ENCODE measurements at places on chromosomes 3 and 15.

- DNase-seq, result no peak
These were observed 43.1 kb upstream of the ALDH1A3 start for GRCh38 chr15:100836501-100836900.

DNA sequence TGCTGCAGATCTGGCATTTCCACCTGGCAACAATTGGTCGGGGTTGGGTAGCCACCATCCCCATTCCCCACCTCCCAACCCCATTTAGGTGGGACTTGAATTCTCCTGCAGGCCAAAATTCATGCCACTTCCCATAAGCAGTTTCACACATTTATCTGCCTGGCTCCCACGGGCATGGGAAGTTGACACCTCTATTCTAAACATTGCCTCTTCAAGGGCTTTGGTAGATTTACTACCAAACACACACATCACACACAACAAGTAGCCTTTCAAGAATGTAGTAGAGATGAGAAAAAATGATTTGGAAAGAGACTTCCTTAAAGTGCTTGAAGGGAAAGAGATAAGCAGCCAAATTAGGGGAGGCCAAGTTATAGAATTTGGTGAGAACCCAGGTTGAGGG, 30.9 kb downstream of the ZBTB38 start:
- no peak for DNase-seq

GRCh38 chr3:189927975-189928895, 192.5 kb downstream of the P3H2 start:
- DNase-seq, result no peak

DNA sequence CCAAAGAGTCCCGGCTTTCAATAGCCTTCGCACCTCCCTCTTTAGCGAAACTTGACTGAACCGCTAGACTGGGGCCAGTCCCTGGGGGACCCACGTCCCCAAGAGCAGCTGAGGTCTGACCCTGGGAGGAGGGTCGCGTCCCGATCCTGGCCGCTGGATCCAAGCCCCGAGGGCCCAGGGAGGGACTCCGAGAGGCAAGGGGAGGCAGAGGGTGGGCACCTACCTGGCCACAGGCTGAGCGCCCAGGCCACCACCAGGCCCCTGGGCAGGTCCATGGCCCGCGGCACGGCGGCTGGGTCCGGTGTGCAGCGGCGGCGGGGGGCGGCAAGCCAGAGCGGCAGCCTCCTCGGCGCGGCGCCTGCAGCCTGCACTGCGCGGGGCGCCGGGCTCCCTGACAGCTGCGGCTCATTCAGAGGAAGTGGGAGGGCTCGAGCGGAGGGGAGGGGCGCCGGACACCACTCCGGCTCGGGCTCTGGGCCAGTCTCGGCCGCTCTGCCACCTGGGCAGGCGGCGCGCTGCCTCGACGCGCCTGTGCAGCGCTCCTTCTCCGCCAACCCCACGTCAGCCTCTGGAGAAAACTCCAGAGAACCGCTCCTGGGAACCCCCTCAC, at the start of gene ITGA11:
TSS of gene ITGA11 (minus strand) at position 372 of the 610 bp plus-strand sequence. CDS start at position 275, 97 bp downstream.
- DNase-seq, result no peak

- DNase-seq, result no peak
These were observed 42.7 kb downstream of the PPP2R3A start for GRCh38 chr3:136008221-136008620.

- DNase-seq, result no peak
These were observed 133.6 kb downstream of the PLD1 start for GRCh38 chr3:171676601-171677175.

DNA sequence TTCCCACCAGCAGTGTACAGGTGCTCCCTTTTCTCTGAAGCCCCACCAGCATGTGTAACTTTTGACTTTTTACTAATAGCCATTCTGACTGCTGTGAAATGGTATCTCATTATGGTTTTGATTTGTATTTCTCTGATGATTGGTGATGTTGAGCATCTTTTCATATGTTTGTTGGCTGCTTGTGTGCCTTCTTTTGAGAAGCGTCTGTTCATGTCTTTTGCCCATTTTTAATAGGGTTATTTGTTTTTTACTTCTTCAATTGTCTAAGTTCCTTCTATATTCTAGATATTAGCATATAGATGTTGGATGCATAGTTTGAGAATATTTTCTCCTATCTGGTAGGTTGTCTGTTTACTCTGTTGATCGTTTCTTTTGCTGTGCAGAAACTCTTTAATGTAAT, 14.6 kb downstream of the ACTC1 start:
- no peak for DNase-seq

GRCh38 chr3:135440746-135441145, 524.8 kb upstream of the PPP2R3A start:
- no peak for DNase-seq

DNA sequence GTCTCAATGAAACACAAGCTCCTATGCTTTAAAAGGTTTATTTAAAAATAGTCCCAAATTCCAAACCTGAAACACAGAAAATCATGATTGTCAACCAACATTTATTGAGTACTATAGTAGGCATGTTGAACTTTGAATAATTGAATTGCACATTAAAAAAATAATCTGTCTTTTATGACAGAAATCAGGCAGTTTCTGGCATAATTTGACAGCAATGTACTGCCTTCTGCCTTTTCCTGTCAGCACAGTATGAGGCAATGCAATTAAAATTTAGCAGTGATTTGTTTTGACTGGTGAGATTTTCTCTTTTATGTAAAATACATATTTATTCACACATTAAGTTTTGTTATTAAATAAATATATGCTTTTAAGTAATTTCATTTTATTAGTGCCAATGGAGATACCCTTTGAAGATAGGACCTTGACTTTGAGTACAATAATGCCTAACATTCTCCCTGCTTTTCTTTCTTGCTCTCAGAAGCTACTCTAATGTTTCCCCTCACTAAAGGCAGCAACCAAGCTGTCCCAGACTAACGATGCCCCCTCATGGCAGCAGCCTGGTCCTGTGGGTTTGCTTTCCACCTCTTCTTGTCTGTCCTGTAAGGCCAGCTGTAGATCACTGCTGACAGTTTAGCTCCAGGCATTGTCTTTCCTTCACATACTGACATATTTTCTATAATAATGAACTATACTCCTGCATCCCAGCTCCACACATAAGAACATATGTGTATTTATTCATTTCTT, 346.7 kb downstream of the IL20RB start:
- DNase-seq, result no peak

DNA sequence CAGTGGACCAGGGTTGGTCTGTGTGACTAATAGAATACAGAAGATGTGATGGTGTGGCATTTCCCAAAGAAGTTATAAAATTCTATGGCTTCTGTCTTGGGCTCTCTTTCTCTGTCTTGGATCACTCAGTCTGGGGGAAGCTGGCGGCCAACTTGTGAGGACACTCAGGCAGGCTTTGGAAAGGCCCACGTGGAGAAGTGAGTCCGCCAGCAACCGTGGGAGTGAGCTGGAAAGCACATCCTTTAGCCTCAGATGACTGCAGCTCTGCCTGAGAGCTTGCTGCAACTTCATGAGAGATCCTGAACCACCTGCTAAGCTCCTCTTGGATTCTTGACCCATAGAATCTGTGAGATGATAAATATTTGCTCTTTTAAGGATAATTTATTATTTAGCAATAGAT, 72.0 kb upstream of the RASGRP1 start:
- no peak for DNase-seq

DNA sequence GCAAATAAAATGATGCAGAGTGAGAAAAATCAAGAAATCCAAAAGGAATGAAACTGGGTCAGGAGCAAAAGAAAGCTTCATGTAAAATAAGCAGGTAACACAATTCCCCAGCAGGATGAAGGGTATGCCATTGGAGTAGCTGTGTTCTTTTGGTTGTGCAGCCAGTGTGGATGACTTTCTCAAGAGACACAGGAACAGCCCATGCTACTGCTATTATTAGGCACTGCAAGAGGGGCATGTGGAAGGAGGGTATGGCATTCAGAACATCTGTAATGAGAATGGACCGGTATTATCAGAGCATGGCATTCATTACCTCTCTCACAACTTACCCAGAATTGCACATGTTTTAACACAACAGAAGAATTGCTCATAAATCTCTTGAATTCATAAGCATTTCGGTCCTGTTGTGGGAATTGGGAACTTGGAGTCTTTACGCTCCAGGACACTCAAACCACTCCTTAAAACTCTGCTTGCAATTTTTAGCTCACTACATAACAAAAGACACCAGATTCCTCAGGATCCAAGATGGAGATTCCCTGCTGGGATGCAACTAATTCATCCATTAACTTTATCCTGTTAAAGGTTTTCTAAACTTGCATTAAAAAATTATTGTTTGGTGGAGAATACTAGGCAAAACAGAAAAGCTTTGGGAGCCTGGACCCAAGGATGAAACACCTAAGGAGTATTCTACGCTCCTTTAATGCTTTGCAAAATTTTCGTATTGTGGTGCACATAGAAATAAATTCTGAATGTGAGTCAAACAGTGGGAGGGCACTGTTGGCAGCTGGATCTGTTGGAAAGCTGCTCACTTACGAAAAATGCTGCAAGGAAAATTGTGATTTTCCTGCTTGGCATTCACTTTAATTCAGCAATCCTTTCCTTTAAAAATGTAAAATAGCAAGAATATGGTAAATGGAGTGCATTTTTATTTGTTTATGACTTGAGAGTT, 34.6 kb upstream of the CDIN1 start:
- no peak for DNase-seq

- DNase-seq, result no peak
These were observed 180.6 kb downstream of the FAM43A start for GRCh38 chr3:194866236-194866635.

- no peak for DNase-seq
These were observed 105.7 kb downstream of the AKAP13 start for GRCh38 chr15:85485956-85486567.

- no peak for DNase-seq
These were observed 12.5 kb downstream of the FLNB start for GRCh38 chr3:58020783-58021071.

DNA sequence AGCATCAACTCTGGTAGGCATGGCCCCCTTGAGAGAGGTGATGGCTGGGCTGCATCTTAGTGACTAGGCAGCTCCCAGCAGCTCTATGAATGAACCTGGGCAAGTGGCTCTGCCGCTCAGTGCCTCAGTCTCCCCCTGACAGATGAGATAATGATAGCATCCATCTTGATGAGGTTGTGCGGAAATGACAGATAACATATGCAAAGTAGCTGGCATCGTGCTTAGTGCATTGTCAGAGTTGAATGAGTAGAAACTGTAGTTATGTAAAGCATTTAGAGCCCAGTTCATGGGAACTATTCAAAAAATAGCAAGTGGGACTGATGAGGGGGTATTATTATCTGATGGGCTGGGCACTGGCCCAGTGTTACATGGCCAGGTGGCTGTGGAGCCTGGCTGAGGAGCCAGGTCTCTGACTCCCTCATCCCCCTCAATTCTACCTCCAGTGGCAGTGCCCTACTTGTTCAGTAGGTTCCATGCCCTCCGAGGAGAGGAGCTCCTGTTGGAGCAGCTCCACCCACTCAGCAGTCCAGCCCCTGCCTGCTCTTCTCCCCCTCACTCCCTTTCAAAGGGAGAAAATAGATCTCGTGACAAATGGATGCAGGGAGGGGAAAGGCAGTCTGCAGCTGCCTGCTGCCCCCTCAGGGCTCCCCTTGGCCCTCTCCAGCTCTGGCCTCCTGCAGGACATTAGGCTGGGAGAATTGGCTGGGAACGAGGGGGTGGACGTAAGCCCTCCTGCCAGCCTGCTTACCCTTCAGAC, 6.6 kb downstream of the PRKCD start:
- DNase-seq, result no peak

DNA sequence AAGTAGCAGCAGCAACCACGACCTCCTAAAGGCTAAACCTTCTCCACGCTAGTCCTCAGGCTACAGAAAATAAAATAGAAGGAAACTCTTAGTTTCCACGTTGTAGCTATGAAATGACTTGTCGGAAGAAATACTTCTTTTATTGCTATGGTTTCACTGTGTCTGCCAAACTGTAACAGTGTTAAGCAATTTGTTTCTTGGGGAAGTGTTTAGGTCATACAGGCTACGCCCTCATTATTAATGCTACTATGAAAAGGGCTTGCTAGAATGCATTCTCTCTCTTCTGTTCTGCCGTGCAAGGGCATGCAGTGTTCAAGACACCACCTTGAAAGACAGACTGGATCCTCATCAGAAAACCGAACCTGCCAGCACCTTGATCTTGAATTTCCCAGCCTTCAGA, 462.7 kb downstream of the PLOD2 start:
- DNase-seq, result no peak

DNA sequence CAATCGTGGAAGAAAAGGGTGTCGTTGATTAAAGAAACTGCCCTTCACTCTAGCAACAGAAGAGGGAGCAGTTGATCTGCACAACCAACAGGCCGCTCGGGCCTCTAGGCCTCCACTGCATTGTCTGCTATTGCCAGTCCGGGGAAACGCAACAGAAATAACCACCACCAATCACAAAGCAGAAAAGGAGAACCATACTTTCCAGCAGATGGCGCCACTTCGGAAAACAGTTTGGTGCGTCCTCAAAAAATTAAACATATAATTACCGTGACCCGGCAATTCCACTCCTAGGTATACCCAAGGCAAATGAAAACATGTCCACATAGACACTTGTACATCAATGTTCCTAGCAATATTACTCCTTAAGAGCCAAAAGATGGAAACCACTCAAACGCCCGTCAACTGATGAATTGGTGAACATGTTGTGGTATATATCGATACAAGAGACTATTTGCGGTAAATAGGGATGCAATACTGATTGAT, 154.1 kb downstream of the TJP1 start:
- no peak for DNase-seq

GRCh38 chr3:189947948-189948723, 172.6 kb downstream of the P3H2 start:
- DNase-seq, result no peak

DNA sequence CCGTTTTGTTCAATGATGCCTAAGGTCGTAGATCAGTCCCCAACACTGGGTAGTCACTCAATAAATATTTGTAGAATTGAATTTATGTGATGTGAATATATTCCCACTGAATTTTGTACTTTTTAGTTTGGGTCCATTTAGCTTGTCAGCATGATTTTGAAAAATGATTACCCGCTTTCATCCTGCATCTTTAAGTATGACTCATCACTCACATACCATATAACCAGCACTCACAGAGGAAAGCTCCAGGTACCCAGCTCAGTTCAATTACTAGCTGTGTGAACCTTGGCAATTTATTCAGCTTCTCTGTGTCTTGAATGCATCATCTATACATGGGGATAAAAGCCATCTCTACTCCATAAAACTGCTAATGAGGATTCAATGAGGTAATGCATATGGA, 2.2 kb upstream of the MLF1 start:
- DNase-seq, result no peak
